Spleen (tissue), 13 donors: ENCODE measurements at places on chromosomes 4 and X. TPM values are rescaled to one million over a fixed set of nuclear protein-coding genes. Genes with fewer than 3 reads are reported as not detected.

DNA sequence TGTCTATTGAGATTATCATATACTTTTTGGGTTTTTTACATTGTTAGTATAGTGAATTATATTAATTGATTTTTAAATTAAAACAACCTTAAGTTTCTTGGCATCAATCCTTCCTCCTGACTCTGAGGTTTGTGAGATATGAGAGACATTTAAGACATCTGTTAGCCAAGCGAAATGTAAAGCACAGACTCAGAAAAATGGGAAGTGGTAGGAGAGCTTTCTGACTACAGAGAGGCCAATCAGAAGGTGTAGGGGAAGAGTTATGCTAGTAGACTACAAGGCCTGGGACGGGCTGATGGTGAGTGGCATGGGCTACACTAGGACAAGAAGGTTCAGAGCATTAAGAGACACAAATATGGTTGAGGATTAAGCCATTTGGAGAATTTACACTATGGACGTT is 255.4 kb downstream of the PRDM5 start:
- no peak for DNase-seq

DNA sequence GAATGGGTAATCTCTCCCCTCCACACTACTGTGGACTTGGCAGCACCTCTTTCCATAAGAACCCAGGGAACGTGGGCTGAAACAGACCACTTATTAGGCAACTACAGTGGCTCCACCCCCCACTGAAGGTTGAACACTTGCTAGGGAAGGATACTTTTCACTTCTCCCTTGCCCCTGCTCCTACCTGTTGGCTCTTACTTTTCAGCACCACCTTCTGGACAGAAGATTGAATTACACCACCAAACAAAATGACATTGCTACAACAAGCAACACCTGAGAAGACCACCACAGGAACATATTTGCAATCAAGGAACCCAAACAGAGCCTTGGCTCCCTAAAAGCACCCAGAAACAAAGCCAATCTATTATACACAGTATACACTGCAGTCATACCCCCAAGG is 132.1 kb upstream of the CXCL13 start:
- no peak for DNase-seq

NHSL2 gene
- total RNA-seq: 20.8 TPM

DSPP gene
- total RNA-seq: not detected

NPNT gene
- 3.6 TPM for total RNA-seq
